Activated naive CD4-positive, alpha-beta T cell (primary cell): ENCODE measurements at places on chromosomes 5 and 9.

- DNase-seq: no peak
Measured at GRCh38 chr9:130029223-130029973, 13.6 kb downstream of the FNBP1 start.

GRCh38 chr9:122816163-122816867, 12.1 kb downstream of the PDCL start:
- peak; percentile 38 for DNase-seq

DNA sequence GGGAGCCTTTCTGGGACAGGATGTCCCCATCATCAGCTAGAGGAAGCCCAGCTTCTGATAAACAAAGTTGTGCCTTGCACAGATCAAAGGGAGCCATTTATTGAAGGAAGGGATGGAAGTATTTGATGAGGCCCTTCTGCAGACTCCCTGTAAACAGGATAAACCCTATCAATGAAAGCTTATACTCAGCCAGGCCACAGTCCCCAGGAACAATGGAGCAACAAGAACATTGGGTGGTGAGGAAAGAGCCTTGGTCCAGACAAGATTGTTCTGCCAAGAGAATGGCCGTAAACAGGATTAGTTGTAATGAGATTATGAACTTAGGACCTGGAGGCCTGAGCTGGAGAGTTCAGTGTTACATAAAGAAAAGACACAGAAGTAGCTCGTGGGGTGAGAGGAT, 40.5 kb upstream of the LIFR start:
- no peak for DNase-seq

- no peak for DNase-seq
Measured at GRCh38 chr5:113263545-113263944, 171.2 kb downstream of the TSSK1B start.

- DNase-seq: no peak
Measured at GRCh38 chr5:28914297-28914696, 1875.9 kb upstream of the CDH9 start.

- no peak for DNase-seq
Measured at GRCh38 chr5:180645274-180646204, 3.9 kb downstream of the FLT4 start.

GRCh38 chr9:16515879-16516301, 354.6 kb downstream of the BNC2 start:
- no peak for DNase-seq

- DNase-seq: no peak
Measured at GRCh38 chr9:82457891-82458290, 469.3 kb downstream of the SPATA31D1 start.

GRCh38 chr9:69857131-69857530, 36.5 kb downstream of the CFAP95 start:
- no peak for DNase-seq

- DNase-seq: no peak
Measured at GRCh38 chr5:15664961-15665360, 165.0 kb downstream of the FBXL7 start.

DNA sequence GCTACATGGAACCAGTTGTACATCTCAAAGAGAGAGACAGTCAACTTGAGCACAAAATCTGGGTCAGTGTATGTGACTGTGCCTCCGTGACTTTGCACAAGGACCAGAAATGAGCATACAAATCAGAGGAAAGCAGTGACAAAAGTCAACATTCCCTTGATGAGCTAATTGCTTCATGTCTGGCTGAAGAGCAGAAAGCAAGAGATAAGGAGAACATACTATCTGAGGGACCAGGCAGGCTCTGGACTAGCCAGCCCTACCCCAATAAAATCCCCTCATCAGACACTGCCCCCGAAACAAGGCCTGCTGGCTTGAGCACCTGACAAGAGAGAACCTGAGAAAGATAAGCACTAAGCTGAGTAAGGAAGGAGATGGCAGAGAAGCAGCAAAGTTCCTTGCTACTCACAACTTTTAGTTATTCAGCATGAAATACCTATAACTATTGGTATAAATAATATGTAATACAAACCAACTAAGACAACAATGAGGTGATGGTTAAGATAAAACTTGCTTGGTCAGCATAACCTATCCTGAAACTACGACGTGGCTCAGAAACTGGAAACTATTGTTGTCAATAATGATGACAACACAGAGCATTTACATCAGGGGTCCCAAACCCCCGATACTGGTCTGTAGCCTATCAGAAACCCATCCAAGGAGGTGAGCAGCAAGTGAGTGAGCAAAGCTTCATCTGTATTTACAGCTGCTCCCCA, 9.5 kb downstream of the SIL1 start:
- no peak for DNase-seq

DNA sequence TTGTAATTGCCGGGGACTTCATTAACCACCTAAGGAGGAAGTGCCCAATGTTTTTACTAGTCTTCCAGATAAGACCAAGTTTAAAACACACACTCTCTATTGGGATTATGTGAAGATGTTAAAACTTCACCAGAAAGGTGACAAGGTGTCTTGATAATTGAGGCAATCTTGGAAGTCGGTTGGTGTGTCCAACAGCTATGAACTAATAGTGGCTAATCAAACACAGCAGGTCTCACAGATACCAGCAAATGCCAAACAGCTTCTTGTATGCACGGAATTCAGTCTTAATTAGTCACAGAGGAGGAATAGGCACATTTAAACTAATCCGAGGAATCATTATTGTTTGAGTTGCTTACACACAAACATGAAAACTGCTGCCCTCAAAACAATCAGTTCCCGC, 214.5 kb downstream of the SEC61B start:
- no peak for DNase-seq

DNA sequence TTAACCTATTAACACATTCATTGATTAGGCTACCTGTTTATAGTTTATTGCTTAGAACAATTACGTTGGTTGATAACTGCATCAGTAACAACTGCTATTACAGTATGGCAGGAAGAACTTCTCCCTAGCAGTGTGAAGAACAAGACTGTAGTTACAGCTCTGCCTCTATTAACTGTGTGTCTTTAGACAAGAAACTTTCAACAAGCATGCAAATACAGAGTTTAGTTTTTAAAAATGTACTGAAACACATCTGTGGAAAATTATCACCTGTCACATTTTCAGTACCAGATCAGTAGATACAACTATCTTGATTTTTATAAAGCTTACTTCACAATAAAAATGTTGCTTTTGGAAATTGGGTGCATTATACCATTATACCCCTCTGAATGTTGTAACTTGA, 22.2 kb downstream of the ELL2 start:
- no peak for DNase-seq

DNA sequence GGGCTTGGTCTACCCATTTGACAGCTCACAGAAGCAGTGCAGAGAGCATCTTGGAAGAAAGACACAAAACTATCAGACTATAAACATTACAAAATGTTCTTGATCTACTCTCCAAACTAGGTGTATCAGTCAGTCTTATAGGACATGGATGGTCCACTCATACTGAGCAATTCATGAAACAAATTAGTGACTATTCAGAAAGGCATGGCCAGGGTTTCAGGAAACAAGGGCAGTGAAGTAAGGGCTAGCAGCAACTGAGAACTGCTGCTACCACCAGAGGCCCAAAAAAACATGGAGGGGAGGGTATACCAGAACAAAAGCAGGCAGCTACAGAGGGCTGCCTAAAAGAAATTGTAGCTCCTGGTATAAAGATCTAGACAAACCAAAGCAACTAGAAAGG, 287.0 kb downstream of the PIK3R1 start:
- no peak for DNase-seq

DNA sequence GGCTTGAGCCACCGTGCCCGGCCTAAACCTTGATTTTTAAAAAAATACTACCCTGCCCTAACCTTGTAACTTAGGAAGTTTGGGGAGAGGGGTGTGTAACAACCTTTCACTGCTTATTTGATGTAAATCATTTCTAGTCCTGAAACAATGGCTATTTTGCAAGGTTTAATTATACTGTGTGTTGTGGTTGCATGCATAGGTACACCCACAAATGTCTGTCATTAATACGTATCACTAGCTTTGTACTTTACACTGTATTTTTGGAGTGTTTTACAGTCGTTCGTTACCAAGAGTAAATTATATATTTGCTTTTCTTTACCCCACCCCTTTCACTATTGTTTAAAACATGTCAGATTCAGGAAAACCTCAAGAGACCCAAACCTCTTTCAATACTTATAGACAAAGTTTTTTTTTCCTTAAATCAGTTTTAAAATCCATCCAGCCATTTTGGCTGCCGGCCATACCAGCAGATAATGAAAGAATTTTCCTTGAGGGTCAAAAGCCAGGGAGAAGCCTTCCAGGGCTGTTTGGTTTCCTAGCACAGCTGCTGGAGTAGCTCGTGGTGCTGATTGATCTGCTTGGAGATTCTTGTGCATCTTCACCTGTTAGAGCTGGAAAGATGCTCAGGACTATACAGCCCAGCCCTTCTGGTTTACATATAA, 50.7 kb downstream of the DOCK8 start:
- DNase-seq: no peak

GRCh38 chr9:12847561-12847960, 72.7 kb downstream of the LURAP1L start:
- DNase-seq: no peak

GRCh38 chr5:153187503-153187902, 303.0 kb upstream of the GRIA1 start:
- no peak for DNase-seq

DNA sequence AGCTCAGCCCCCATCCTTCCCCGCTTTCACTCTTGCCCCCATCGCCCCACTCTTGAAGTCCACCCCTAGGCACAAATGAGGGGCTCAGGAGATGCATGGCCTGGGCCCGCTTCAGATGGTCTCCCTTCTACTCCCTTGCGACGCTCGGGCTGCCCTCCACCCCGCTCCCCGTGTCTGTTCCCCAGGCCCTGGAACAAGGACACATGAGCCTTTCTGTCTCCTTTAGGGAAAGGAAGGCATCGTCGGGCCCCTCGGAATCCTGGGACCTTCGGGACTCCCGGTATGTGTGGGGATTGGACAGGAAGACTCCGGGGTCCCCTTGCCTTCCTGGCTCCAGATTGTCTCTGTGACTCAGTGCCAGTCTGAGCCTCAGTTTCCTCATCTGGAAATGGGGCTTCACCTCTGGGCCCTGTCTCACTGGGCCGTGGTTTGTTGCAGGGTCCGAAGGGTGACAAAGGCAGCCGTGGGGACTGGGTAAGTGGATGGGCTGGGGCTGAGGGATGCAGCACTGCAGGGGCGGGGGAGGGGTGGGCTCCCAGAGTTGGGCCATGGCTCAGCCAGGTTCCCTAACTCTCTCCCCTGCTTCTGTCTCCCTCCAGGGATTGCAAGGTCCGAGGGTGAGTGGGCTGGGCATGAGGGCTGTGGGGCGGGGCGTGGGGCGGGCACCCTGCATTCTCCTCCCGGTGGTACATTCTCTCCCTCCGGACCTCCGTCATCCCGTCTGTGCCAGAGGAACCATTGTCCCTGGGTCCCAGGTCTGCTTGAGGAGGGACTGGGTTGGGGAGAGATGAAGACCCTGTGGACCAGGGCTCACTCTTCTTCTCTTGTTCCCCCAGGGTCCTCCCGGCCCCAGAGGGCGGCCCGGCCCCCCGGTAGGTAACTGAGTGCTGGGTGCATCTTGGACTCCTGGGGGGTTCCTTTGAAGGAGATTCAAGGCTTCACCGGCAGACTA, 21.8 kb upstream of the ORM1 start:
- no peak for DNase-seq

DNA sequence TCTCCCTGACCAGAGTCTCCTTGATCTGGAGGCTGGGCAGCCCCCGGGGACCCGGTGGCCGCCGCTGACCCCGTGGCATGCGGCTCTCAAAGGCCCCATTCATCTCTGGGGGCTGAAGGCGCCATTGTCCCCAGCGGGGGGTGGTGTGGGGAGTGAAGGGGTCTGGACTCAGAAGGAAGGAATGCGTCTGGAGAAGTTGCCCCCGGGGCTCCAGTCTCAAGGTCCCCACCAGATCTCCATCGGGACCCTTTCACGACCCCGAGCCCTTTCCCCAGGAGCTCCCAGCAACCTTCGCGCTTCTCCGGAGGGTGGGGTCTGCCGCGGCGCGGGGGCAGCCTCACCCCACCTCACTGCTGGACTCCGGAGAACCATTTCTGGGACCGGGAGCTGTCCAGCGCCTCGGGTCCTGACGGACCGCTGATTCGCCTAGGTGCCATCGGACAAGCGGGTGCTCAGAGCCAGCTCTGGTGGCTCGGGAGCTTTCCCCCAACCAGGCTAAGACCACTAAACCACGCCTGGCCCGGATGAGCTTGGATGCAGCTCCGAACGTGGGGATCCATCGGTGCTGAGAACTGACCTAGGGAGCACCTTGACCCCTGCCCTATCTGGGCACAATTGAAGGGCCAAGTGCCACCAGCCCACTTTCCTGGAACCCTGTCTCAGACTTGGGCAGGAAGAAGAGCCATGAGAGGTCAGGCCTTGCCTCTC, 5.1 kb upstream of the PCDH1 start:
- no peak for DNase-seq
